Right ventricle myocardium superior (tissue), 1 donor: ENCODE measurements at places on chromosomes 6 and 20. TPM values are rescaled to one million over a fixed set of nuclear protein-coding genes. Genes with fewer than 3 reads are reported as not detected.

GRCh38 chr6:92810913-92811312, 608.4 kb downstream of the EPHA7 start:
- no peak for DNase-seq

DNA sequence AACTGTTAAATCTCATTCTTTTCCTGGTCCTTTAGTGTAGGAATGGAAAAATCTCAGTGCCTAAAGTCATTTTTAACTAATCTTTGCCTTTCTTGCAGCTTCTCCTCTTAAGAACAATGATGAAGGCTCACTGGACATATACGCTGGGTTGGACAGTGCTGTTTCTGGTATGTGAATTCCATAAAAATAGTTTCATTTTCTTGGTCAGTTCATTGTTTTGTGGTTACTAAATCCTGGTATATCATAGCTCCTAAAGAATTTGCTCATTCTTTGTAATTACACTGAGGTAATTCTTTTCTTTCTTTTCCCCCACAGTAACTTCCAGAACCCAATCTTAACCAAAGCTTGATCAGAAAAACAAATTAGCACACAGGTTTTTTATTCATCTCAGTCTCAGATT, 23.4 kb downstream of the CASP8AP2 start:
- DNase-seq = no peak

- no peak for DNase-seq
These were observed 33.1 kb upstream of the UBR2 start for GRCh38 chr6:42530751-42531150.

- DNase-seq = no peak
These were observed 711 bp upstream of the C20orf141 start for GRCh38 chr20:2814076-2814475.

The TPD52L2 gene
- 69.0 TPM for total RNA-seq

- DNase-seq = no peak
These were observed 258.0 kb downstream of the PLCB1 start for GRCh38 chr20:8390037-8390433.

The OR2J3 gene
- not detected for total RNA-seq

DNA sequence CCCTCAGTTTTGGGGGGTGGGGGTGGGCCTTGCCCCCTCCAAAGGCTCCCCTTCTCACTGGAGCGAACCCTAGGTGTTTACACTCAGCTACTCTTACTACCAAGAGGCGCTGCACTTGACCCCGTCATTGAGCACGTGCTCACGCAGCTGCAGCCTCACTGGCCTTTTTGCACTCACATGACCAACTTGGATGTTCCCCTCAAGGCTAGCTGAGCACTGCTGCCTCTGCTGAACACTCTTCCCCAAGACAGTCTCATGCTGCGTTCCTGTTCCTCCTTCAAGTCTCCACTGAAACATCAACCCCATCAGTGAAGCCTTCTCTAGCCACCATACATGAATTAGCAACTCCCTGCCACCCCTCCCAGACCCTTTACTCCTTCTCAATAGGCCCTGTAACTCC, 4.0 kb downstream of the SOD2 start:
- DNase-seq = no peak

- DNase-seq = no peak
These were observed 8.4 kb downstream of the KHDC1L start for GRCh38 chr6:73216859-73217258.

DNA sequence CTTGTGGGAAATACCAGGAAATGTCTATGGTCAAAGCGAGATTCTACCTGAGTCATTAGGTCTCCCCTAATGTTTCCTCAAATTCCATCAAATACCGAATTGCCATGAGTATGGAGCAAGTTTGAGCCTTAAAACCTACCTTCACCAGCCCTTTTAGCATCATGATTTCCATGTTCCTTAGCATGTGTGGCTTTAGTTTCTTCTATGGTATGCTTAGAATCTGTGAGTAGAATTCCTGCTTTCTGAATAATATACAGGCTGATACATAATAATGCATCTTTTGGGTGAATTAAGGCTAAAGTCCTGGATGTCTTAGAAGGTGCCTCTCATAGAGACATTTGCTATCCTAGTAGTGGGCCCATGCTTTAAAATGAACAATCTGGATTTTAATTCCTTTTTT, 32.0 kb downstream of the TSPYL4 start:
- DNase-seq = no peak

GRCh38 chr6:10101551-10102252, 313.2 kb downstream of the TFAP2A start:
- no peak for DNase-seq

- DNase-seq = no peak
These were observed 439.2 kb downstream of the PKHD1 start for GRCh38 chr6:51648236-51648635.

The OR2H1 gene
- total RNA-seq = not detected

DNA sequence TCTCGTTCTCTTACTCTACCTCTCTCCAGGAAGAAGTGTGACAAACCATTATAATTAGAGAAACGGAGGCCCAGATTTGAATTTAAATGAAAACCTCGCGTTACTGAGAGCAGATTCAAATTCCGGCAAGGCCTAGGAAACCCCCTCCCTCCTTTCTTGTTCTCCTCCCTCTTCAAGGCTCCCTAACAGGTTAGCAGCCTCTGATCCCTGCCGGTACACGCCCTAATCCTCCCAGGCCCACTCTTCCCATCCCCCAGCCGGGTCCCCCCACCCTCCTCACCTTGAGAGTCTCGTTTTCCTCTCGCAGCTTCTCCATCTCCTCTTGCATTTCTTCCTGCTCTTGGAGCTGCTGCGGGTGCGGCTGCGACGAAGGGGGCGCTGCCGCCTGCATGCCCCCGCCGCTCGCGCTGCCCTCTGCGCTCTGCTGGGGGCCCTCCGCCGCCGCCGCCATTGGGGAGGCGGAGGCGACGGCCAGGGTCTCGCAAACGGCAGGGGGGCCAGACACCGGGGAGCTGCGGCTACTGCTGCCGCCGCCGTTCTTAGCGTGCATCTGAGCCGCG, 3.8 kb downstream of the MTCL3 start:
- DNase-seq = no peak

DNA sequence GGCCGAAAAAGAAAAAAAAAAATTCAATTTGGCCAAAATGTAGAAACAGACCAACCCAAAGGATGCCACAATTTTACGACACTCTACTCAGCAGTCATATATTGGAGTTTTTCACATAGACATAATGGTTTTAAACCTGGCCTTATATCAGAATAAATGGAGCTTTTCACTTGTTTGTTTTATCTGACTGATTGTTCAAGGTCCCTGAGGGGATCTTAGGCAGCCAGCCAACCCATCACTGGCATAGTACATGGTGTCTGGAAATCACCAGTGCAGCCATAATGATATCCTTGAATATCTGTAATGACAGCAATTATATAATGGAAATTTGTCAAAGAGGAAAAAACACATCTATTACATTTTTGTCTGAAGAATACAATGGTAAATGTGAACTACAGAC, 96.9 kb downstream of the PRSS35 start:
- no peak for DNase-seq

GRCh38 chr6:111478064-111478476, 4.9 kb downstream of the REV3L start:
- DNase-seq = no peak

The RAET1G gene
- not detected for total RNA-seq

- DNase-seq = no peak
These were observed 238.6 kb upstream of the RIN2 start for GRCh38 chr20:19519466-19519865.

The CD93 gene
- 37.0 TPM for total RNA-seq

DNA sequence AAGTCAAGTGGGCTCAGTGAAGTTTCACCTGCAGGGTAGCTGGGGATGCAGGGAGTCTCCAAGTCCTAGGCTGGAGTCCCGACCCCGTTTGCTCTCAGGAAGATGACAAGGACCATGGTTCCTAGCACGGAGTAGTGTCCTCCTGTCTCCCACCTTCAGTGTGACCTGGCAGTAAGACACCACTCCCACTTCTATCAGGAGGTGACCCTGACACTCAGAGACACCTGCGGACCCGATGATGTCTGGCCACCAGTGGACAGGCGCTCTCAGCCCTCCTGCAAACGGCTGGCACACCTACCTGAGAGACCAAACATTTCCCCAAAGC, 1.1 kb downstream of the SOD2 start:
- no peak for DNase-seq

- no peak for DNase-seq
These were observed 994.0 kb downstream of the GRIK2 start for GRCh38 chr6:102387326-102388033.

The TENT5A gene
- 53.5 TPM for total RNA-seq

The HAO1 gene
- not detected for total RNA-seq

The TXNDC5 gene
- total RNA-seq = 39.5 TPM

DNA sequence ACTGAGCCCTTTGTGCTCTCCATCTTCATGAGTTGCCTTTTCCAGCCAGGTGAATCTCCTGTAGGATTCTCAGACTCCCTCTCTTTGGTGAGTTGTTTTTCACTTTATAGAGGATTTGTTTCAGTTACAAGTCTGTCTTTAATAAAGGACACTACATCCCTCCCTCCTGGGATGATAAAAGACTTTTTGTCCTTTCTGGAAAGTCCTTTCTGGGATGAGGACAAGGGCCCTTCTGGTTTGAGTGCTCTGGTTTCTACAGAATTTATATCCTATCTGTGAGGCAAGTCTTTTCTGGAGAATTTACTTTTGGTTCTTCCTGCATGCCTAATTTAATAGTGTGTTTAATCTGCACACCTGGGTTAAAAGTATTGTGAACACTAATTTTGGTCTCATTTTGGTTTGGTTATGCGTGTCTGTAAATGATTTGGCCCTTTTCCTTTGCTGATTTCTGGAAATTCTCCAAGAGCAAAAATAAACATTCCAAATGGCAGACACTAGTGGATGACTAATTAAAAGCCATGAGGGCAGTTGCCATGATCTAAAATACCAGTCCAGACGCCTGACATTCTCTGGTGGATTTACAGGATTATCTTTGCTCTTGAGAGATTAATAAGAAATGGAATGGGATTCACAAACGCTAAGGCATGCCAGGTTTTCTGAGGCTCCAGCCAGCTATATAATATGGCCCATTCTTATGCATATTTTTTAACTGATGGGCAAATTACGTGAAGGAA, 44.8 kb downstream of the TCP11 start:
- no peak for DNase-seq

The RPP21 gene
- 25.4 TPM for total RNA-seq

The FOXP4 gene
- 14.4 TPM for total RNA-seq

The ZNF217 gene
- total RNA-seq = 7.0 TPM

GRCh38 chr6:3541006-3541585, 84.2 kb upstream of the SLC22A23 start:
- DNase-seq = no peak

GRCh38 chr20:25222461-25223178, 25.3 kb upstream of the PYGB start:
- DNase-seq = no peak

The SOD2 gene
- total RNA-seq = 1,058 TPM

- no peak for DNase-seq
These were observed 65.2 kb upstream of the RSPO3 start for GRCh38 chr6:127053032-127053874.
